ENCODE measurements at places on chromosomes 12 and 14. TPM values are rescaled to one million over a fixed set of nuclear protein-coding genes. Genes with fewer than 3 reads are reported as not detected.

GRCh38 chr14:99326041-99326710 is 54.2 kb upstream of the BCL11B start:
- peaks cover 28% of the 10 kb centered on the region for H3K27me3 ChIP-seq
- no peak for DNase-seq
- H3K36me3 ChIP-seq: no peaks in the 10 kb centered on the region

- no peaks in the 10 kb centered on the region for H3K27me3 ChIP-seq
- no peaks in the 10 kb centered on the region for H3K36me3 ChIP-seq
- no peak for DNase-seq
- no peak overlapping the region for H3K27ac ChIP-seq
- no peak overlapping the region for H3K4me3 ChIP-seq
- no peaks in the 10 kb centered on the region for H3K4me1 ChIP-seq
These were observed 544.2 kb downstream of the FOXG1 start for GRCh38 chr14:29310757-29311156.

DNA sequence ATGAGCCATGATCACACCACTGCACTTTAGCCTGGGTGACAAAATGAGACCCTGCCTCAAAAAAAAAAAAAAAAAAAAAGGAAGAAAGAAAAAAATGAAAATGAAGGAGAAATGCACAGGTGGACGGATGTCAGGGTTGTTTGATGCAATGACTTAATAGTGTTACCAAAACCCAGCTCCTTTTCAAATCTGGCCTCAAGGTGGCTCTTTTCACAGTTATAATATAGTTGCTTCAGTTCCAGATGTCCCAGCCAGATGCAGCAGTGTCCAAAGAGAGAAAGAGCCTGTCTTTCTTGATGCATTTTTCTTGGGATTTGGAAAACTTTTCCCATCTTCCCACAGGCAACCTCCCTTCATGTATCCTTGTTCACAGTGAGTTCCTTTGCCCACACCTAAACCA is 36.5 kb downstream of the KCNMB4 start:
- no peaks in the 10 kb centered on the region for H3K36me3 ChIP-seq
- no peak overlapping the region for H3K27ac ChIP-seq
- H3K4me3 ChIP-seq: no peak overlapping the region

GRCh38 chr12:68888243-68888642 is 44.7 kb downstream of the CPM start:
- no peak overlapping the region for H3K4me3 ChIP-seq
- H3K27ac ChIP-seq: no peak overlapping the region
- no peaks in the 10 kb centered on the region for H3K4me1 ChIP-seq
- no peak for DNase-seq
- H3K27me3 ChIP-seq: no peaks in the 10 kb centered on the region

DNA sequence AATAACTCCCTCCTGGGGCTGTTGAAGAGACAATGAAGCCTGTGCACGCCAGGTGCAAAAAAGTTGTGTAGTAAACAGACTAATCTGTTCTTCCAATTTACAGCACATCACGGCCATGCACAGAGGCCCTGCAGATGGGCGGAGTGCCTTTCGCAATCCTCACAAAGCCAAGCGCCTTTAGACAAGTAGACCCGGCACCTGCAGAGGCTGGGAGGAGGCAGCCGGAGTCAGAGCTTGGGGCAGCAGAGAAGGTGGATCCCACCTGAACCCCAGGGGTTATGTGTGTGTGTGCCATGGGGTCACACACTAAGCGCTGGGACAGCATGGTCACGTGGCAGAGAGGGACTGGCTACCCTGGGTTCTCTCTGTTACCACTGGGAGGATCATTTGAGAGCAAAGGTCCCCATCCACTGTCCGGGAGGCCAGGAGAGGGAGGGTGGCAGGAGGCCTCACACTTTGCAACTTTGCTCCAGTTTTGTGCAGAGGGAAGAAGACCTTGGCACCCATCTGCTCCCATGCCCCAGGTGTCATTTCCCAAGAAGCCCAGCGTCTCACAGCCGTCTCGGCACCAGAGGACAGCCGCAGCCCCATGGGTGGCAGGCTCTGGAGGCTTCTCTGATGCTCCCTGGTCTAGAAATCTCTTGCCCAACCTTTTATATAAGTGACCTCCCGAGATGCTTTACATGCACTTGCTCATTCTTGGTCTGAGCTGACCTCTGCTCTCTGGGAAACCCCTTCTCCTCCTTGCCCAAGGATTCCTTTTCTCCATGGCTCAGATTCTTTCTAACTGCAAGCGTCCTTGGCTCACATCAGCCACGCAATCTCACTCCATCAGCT is 80.0 kb upstream of the DICER1 start:
- no peaks in the 10 kb centered on the region for H3K36me3 ChIP-seq
- no peaks in the 10 kb centered on the region for H3K27me3 ChIP-seq
- no peak overlapping the region for H3K4me3 ChIP-seq
- peak; percentile 34 for DNase-seq

- H3K4me1 ChIP-seq: no peaks in the 10 kb centered on the region
- H3K36me3 ChIP-seq: no peaks in the 10 kb centered on the region
- DNase-seq: peak; percentile 72
- H3K27ac ChIP-seq: no peak overlapping the region
- H3K27me3 ChIP-seq: no peaks in the 10 kb centered on the region
These were observed 31.4 kb upstream of the C12orf76 start for GRCh38 chr12:110079477-110080400.

SLC25A47 gene
- not detected for total RNA-seq

MORN3 gene
- not detected for total RNA-seq

LRCOL1 gene
- total RNA-seq: 1.4 TPM

DNA sequence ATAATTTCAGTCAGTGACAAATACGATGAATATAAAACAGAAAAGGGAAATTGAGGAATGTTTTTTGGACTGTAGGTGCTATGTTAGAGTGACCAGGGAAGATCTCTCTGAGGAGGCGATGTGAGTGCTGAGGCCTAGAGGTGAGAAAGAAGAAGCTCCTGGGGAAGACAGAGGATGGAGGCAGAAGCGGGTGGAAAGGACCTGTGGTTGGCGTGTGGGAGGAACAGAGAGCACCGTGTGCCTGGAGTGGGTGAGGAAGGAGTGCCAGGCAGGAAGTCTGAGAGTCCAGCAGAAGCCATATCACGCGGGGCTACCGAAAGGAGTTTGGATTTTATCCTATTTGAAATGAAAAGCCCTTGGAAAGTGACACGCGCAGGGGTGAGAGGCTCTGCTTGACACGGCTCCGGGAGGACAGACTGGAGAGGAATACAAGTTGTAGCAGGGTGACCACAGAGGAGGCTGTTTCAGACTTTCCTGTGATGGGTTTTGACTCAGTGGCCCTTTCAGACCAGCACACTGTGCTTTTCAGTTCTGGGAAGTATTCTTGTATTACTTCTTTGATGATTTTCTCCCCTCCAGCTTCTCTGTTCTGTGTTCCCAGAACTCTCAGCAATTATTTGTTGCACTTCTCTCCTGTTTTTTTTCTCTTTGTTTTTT is 96.9 kb downstream of the VRK1 start:
- H3K27me3 ChIP-seq: no peaks in the 10 kb centered on the region
- no peak for DNase-seq
- H3K4me3 ChIP-seq: no peak overlapping the region
- no peaks in the 10 kb centered on the region for H3K4me1 ChIP-seq
- no peaks in the 10 kb centered on the region for H3K36me3 ChIP-seq

- no peaks in the 10 kb centered on the region for H3K36me3 ChIP-seq
- no peak overlapping the region for H3K4me3 ChIP-seq
- H3K27me3 ChIP-seq: no peaks in the 10 kb centered on the region
- H3K27ac ChIP-seq: no peak overlapping the region
These were observed 199.6 kb upstream of the SRRM4 start for GRCh38 chr12:118781692-118782091.

- H3K4me1 ChIP-seq: no peaks in the 10 kb centered on the region
- no peak for DNase-seq
- no peak overlapping the region for H3K27ac ChIP-seq
- no peaks in the 10 kb centered on the region for H3K36me3 ChIP-seq
- H3K27me3 ChIP-seq: no peaks in the 10 kb centered on the region
- no peak overlapping the region for H3K4me3 ChIP-seq
These were observed 3.5 kb upstream of the OR10P1 start for GRCh38 chr12:55633151-55633550.

ORMDL2 gene
- total RNA-seq: 14.7 TPM

RNASE4 gene
- total RNA-seq: 138 TPM

SAMD15 gene
- 0.27 TPM for total RNA-seq

DNA sequence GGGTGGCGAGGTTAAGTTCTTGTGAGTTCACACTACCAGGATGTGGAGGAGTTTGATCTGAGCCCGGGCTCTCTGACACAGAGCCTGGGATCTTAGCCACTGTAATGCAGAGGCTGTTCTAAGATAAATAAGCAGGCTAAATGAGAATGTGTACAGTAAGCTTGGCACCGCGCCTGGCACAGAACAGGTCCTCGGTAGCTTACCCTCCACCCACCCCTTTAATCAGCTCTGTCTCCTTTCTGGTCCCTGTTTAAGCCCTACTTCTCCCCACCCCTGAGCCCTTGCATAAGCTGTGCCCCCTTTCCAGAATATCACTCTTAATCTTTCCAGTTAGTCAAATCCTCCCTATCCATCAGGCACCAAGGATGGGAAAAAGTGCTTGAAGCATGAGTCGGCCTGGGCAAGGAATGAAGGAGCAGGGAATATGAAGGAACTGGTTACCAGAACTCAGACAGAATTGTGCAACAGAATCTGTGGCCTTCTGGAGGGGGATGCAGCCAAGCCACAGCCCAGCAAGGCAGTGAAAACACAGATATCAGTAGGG is 32.8 kb upstream of the CMKLR1 start:
- DNase-seq: no peak
- no peaks in the 10 kb centered on the region for H3K27me3 ChIP-seq
- H3K36me3 ChIP-seq: no peaks in the 10 kb centered on the region
- no peak overlapping the region for H3K4me3 ChIP-seq
- H3K4me1 ChIP-seq: no peaks in the 10 kb centered on the region

GRCh38 chr14:31118892-31119291 is 88.7 kb downstream of the HECTD1 start:
- H3K27me3 ChIP-seq: no peaks in the 10 kb centered on the region
- DNase-seq: no peak
- H3K27ac ChIP-seq: no peak overlapping the region
- peaks cover 42% of the 10 kb centered on the region for H3K36me3 ChIP-seq

INSM2 gene
- total RNA-seq: not detected

- H3K4me1 ChIP-seq: no peaks in the 10 kb centered on the region
- H3K27me3 ChIP-seq: no peaks in the 10 kb centered on the region
- H3K36me3 ChIP-seq: no peaks in the 10 kb centered on the region
- H3K4me3 ChIP-seq: no peak overlapping the region
- DNase-seq: peak; percentile 34
These were observed 14.1 kb downstream of the CYP46A1 start for GRCh38 chr14:99698236-99698635.

- no peak for DNase-seq
- no peaks in the 10 kb centered on the region for H3K36me3 ChIP-seq
These were observed 47.2 kb downstream of the ALDH1L2 start for GRCh38 chr12:105036937-105037649.

GRCh38 chr12:130632642-130633041 is 83.5 kb downstream of the RIMBP2 start:
- no peaks in the 10 kb centered on the region for H3K4me1 ChIP-seq
- H3K36me3 ChIP-seq: no peaks in the 10 kb centered on the region
- no peak overlapping the region for H3K27ac ChIP-seq
- no peaks in the 10 kb centered on the region for H3K27me3 ChIP-seq
- no peak overlapping the region for H3K4me3 ChIP-seq
- no peak for DNase-seq

MYO1H gene
- not detected for total RNA-seq

ENTPD5 gene
- total RNA-seq: 8.2 TPM

DNA sequence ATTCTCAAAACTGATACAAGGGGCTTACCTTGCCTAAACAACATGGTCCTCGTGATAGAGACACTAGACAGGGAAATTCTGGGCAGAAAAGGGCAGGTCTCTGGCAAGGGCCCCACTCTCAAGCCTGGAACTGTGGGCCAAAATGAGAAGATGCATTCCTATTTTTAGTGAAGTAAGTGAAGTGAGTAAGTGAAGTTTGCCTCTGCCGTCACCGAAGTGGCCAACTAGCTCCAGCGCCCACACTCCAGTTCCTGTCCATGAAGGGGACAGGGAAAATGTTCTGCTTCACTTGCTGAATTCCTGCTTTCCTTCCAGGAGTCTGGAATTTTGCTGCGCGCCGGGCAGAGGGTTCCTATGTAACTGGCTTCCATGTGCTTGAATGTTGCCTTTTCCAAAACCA is 1035.6 kb upstream of the TMEM132C start:
- no peaks in the 10 kb centered on the region for H3K4me1 ChIP-seq
- no peak for DNase-seq
- no peaks in the 10 kb centered on the region for H3K36me3 ChIP-seq
- no peaks in the 10 kb centered on the region for H3K27me3 ChIP-seq

DNA sequence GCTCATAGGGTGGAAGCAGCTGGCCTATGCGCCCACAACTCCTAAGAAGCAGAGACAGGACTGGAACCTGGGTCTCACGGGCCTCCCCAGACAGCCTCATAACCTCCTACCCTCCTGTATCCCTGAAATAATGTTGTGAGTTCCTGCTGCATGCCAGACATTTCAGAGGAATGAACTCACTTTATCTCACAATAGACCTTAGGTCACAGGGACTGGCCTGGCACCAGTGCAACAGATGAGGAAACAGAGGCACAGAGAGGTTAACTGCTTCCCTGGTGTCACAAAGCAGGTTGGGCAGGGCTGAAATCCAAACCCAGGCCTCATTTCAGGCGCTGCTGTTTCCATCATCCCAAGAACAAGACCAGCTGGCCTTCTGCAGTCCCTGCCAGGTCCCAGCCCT is 5.3 kb downstream of the PHETA1 start:
- no peaks in the 10 kb centered on the region for H3K36me3 ChIP-seq
- H3K4me1 ChIP-seq: peaks cover 15% of the 10 kb centered on the region
- no peaks in the 10 kb centered on the region for H3K27me3 ChIP-seq
- H3K4me3 ChIP-seq: no peak overlapping the region

DNA sequence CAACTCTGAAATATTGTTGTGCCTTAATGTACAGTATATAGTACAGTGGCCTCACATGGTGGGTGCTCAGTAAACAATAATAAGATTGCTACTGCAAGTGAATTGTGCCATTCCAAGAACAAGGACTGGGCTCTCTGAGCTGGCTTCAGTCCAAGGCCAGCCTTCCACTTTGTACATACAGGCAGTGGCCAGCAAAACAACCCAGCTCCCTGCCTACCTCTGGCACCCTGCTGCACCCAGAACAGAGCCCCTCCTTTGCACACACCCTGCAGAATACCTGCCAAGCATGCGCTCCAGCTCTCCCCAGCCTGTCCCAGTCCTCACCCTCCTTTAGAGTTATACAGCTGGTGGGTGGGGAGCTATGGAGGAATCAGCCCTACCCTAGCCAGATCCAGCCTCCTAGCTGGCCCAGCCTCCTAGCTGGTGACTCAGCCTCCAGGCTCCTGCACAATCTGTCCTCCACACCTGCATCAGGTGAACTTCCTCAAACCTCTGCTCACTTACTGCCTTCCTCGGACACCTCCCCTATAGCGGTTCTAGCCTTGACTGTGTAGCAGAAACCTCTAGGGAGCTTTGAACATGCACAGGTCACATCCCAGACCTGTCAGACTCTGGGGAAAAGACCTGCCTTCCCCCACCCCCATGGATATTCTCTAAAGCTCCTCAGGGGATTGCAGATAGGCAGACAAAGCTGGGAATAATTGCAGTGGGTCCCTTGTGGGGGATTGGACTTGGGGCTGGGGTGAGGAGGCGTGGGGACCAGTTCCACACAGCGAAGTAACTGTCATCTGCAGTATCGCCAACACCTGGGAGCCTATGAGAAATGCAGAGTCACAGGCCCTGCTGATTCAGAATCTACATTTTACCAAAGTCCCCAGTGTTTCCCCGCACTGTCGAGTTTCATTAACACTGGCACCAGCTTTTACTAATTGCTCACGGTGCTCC is 17.9 kb downstream of the ZDHHC22 start:
- H3K4me1 ChIP-seq: peaks cover 33% of the 10 kb centered on the region
- H3K4me3 ChIP-seq: no peak overlapping the region
- DNase-seq: no peak

Measured in sigmoid colon (tissue), 7 donors.